ENCODE measurements at places on chromosomes 1 and 21.

- DNase-seq = no peak
Measured at GRCh38 chr1:112960384-112960783, 4.4 kb upstream of the SLC16A1 start.

GRCh38 chr1:172356620-172357019 is 63.9 kb upstream of the C1orf105 start:
- DNase-seq = no peak

DNA sequence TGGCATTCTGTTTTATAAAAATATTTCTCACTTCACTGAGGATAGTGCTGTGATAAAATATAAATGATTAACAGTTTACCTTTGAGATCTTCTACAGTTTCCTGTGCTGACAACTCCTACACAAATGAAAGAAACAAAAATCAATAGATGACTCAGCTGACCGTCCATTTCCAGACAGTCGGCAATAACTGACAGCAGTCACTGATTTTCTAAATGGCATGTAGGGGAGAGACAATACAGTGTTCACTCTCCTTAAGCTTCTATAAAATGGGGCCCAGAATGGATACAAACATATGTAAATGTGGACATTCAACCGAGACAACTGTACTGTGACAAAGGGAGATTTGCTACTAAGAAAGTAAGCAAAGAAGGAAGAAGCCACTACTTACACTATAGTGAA is 34.3 kb downstream of the PCNX2 start:
- DNase-seq = no peak

- no peak for DNase-seq
Measured at GRCh38 chr1:58062635-58063034, 483.9 kb downstream of the OMA1 start.

- DNase-seq = peak; percentile 68
Measured at GRCh38 chr21:39000496-39000895, 182.8 kb downstream of the PSMG1 start.

DNA sequence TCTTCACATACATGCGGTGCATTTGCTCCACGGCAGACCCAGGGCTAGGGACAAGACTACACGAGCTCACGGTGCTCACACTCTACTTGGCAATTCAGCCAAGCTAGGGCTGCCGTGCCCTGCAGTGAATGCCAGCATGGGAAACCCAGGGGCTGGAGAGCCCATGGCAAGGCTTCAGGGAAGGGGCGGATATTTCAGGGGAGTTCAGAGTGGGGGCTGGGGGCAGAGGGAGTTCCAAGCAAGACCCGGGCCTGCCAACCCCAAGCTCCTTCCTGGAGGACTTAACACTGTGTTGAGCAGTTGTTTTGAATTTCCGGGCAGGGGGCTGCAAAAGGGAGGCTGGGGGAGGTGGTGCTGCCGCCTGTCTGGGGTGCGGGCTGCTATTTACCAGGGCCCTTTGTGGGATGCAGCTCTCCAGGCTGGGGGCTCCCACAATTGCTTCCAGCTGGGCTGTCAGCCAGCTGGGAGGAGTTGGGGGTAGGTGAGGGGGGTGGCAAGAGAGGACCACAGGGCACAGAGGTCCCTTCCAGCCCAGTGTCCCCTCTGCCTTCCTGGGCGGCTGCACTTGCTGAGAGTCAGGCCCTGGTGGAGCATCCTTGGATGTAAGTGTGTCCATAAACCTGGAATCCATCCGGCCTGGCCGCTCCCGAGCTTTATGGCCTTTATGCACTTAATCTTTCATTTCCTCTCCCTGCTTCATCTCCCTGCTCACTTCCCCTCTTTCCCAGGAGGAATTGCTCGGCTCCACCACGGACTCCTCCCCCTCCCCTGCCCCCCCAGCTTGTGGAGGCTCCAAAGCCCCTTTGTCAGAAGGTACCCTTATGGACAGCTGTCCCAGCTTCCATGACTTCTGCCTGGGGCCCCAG is 55.8 kb upstream of the SSBP3 start:
- DNase-seq = no peak

GRCh38 chr1:225655509-225656258 is 2.8 kb upstream of the ENAH start:
- no peak for DNase-seq

GRCh38 chr1:177448036-177448615 is 277.4 kb downstream of the BRINP2 start:
- no peak for DNase-seq

DNA sequence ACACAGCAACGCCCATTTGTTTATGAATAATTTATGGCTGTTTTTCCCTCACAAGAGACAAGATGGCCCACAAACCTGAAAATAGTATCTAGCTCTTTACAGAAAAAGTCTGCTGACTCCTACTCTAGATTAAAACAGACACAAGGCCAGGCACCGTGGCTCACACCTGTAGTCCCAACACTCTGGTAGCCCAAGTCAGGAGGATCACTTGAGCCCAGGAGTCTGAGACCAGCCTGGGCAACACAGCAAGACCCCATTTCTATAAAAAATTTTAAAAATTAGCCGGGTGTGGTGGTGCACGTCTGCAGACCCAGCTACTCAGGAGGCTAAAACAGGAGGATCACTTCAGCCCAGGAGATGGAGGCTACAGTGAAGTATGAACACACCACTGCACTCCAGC is 34.6 kb downstream of the LUZP1 start:
- no peak for DNase-seq

GRCh38 chr1:54070171-54070837 is 16.9 kb downstream of the TCEANC2 start:
- no peak for DNase-seq

DNA sequence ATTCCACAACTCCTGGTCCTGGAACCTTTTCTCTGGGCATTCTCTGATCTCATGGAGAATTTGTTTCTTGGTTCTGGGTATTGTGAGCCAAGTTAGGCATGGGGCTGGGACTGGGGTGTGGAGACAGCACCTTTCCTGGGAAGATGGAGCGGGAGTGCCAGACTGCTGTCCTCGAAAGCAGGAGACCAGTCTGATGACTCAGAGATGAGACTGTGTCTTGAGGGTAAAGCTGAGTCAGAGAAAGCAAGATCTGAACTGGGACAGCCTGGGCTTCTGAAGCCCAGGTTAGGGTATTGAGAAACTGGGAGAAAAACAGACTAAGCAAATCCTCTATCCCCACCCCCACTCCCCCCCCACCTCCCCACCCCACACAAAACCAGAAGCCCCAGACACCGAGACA is 2.2 kb upstream of the KANK4 start:
- DNase-seq = no peak

GRCh38 chr1:29688471-29689365 is 452.4 kb downstream of the PTPRU start:
- no peak for DNase-seq

DNA sequence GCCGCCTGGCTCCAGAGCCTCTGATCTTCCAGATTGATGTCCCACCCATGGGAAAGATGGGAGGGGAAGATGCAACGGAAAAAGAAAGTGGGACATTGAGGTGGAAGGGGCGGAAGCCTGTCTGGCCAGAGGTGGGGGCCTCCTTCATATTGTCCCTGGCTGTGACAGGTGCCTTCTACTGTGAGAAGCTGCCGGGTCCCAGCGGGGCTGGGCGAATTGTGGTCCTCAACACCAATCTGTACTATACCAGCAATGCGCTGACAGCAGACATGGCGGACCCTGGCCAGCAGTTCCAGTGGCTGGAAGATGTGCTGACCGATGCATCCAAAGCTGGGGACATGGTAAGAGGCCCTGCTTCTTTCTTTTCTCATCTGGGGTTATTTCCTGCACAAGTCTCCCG is 5.6 kb upstream of the XKR8 start:
- no peak for DNase-seq

Measured in CD4-positive, alpha-beta T cell treated with Interferon gamma for 1 hour (primary cell).